ENCODE measurements at places on chromosomes 11 and 22.
A peak's percentile ranks its signal among the peaks of the same experiment; 100 is the strongest.

DNA sequence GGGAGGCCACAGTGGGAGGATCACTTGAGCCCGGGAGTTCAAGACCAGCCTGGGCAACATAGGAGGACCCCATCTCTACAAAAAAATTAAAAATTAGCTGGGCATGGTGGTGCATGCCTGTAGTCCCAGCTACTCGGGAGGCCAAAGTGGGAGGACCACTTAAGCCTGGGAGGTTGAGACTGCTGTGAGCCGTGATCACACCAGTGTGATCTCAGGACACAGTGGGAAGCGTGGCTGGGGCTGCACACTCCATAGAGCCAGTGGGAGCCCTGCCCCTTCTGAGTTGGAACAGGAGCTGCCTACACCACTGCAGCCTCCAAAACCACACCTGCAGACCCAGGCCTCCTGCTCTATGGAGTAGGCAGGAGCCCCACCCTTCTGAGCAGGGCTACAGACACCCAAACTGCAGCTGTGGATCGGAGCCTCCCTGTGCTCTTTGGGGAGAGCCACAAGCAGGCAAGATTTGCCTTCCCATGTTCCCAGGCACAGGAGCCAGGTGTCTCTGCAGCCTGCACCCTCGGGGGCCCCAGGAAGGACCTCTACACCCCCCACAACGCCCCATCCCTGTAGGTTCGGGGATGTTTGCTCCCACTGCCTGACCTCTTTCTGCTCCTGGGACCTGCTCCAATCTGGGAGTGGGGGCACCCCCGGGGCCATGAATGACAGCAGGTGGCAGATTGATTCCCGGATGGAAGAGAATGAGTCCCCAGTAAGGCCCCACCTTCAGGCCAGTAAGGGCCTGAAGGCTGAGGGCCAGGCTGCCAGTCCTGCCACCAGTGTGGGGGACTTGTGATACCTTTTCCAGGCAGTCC lies 245.4 kb downstream of the BUD13 start:
- no peak for DNase-seq

- DNase-seq = no peak
These were observed 15.6 kb upstream of the MFNG start for GRCh38 chr22:37501610-37502341.

- no peak for DNase-seq
These were observed 22.6 kb downstream of the ACO2 start for GRCh38 chr22:41491374-41492100.

DNA sequence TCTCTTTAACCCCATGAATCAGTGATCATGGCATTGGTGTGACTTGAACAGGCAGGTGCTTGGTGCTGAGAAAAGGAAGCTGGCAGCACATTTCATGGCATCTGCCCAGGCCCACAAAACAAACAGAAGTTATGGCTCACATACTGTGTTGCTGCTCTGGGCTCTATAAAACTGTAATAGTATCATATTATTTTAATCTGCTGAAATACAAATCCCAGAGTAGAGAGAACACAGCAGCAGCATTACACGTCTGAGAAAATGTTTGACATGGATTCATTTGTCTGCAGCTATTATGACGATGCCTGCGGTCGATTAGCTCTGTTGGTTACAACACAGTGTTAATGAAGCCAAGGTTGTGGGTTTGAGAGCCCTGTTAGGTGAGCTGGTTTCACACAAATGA lies 80.8 kb downstream of the ALX4 start:
- DNase-seq = no peak

- no peak for DNase-seq
These were observed 1326.5 kb downstream of the LRRC4C start for GRCh38 chr11:40132912-40133311.

DNA sequence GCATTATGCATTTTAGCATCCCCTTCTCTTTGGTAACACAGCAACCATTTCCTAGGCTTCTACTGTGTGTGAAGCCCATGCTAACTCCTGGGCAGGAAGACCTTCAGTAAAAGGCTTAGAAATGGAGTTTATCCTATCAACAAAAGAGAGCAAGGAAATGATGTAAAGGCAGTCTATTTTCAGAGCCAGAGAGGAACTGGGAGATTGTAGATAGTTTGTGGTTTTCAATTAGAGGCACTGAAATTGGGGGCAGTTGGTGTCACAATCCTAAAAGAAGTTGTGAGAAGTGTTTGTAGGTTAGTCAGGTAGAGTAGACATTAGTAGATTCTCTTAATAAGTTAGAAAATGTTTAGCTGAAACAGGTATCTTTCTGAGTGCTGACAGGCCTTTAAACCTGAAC lies 7.1 kb downstream of the ACAD8 start:
- DNase-seq = no peak

GRCh38 chr22:25208328-25208727 lies 8.7 kb downstream of the CRYBB3 start:
- no peak for DNase-seq

DNA sequence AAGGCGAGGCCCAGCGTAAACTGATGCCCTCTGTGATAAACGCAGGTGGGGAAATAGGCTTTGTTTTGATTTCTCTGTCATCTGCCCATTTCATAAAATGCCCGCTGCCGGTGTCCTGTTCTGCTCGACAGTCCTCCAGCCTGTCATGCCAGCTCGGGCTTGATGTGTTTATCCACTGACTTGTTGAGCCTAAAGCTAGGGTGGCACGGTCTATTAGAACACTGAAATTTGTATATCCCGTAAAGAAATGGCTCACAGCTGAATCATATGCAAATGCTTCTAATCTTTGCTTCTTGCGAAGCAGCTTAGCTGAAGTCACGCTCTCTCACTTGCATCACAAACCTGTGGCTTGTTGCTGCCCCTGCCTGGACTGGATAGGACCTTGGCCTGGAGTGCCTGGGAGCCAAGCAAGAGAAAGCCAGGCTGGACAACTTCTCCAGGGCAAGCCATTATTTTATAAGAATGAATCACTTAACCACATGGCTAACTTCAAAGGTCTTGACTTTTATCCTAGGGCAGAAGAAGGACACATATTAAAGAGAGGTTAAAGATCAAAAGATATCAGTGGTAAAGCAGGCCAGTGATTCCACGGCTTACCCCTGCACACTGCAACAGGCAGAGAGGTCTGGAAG lies 33.1 kb downstream of the EHF start:
- DNase-seq = no peak

- DNase-seq = no peak
These were observed 65.4 kb upstream of the CRTAM start for GRCh38 chr11:122772945-122773344.

DNA sequence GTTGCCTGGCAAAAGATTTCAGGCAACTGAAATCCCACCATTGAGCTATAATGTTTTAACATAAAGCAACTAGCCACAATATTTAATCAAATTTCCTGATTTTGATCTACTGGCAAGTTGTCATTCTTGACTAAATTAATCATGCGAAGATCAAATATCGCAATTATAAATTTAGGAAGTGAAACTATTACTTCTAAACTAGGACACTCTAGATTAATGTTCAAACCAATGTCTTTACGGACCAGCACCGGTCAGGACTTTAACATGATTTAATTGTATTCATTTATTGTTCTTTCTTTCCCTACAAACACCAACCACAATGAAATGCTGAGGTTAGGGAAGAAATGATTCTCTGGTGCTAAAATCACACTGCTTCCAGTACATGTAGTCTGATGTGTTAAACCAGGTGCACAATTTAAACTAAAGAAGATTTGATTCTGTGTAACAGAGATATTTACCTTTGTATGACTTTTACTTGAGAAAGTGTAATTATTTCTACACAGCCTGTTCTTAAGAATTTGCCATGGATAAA lies 14.9 kb downstream of the GAS2 start:
- no peak for DNase-seq

DNA sequence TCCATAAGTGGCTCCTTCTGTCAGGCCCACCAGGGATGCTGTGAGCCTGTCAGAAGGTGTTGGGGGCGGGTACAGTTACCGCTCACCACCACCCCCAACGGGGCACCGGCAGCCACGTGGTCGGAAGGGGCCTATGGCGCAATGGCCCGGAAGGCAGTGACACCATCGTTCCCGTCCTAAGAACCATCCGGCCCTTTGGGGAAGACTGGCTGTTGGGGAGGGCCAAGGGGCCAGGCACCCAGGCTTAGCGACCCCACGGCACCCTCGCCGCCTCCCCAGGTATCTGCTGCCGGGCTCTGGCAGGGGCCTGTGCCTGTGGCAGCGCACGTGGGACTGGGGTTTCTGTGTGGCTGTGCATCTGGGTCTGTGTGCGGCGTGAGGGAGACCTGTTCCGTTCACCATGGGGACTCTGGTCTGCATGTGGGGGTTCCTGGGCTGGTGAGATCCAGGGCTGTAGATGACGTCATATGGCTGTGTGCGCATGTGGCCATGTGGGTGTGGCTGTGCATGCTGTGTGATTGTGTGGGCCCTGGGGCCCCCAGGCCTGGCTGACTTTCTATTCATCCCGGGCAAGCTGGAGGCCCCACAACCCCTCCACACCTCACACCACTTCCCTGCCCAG lies 717 bp downstream of the OSM start:
- DNase-seq = no peak

DNA sequence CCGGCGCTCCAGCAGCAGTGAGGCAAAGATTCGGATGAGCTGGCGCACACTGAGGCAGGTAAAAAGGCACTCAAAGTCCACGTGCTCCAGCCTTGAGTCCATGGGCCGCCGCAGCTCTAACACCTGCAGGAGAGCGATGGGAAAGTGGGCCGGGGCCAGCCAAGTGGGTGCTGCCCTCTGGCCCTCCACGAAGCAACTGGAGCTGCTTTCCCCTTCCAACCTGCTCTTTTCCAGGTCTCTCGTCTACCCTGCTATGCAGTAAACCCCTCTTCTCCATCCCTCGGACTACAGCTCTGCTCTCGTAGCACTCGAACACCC lies 20.0 kb downstream of the RPL27A start:
- DNase-seq = no peak

GRCh38 chr11:120973501-120973900 lies 50.4 kb upstream of the TBCEL start:
- no peak for DNase-seq

GRCh38 chr22:17950651-17951214 lies 73.6 kb downstream of the MICAL3 start:
- DNase-seq = no peak

- no peak for DNase-seq
These were observed 12.7 kb downstream of the HOATZ start for GRCh38 chr11:111527279-111527678.

- no peak for DNase-seq
These were observed 492.1 kb downstream of the SOX6 start for GRCh38 chr11:15864026-15864805.

- no peak for DNase-seq
These were observed 46.0 kb downstream of the CELF1 start for GRCh38 chr11:47506795-47507562.

DNA sequence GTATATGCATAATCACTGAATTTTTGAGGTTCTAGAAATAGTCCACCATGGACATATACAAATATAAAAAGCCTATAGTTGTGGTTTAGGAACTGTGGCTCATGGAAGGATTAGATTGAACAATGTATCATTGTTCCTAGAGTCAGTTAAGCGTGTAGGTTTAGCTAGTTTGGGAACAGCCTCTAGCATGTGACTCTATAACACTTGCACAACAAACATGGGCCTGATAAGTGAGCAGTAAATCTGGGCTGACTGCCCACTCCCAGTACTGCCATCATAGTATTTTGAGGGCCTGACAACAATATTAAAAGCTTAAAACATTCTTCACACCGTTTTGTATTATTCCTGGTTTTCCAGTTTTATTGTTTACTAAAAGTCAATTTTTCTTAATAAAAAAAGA lies 47.0 kb downstream of the YAP1 start:
- DNase-seq = no peak

- no peak for DNase-seq
These were observed 16.0 kb upstream of the LINC01488 start for GRCh38 chr11:69465236-69466000.

- DNase-seq = no peak
These were observed 1.5 kb upstream of the SIPA1 start for GRCh38 chr11:65636108-65637031.

- DNase-seq = no peak
These were observed 176.2 kb upstream of the FAT3 start for GRCh38 chr11:92048415-92048814.

DNA sequence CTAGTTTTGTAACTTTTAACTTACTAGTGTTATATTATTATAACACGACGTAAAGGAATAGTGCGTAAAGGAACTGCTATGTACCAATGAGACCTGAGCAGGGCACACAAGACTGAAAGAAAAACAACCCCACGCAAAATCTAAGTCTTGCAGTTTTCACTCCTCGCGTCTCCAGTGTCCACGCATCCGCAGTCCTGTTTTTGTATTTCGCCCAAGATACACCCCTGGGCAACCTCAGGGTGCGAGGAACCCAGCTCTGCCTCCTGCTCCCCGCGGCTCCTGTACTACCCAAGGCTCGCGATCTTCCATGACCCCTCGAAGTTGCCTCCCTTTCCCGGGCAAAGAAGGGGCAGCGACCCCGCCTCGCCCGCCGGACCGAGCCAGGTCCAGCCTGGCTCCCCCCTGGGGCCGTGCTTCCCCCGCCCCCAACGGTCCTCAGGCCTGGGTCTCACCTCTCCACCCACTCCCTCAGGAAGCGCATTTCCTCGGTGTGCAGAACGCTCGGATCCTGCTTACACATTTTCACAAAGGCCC lies 393 bp downstream of the ST13 start:
- peak; percentile 78 for DNase-seq

DNA sequence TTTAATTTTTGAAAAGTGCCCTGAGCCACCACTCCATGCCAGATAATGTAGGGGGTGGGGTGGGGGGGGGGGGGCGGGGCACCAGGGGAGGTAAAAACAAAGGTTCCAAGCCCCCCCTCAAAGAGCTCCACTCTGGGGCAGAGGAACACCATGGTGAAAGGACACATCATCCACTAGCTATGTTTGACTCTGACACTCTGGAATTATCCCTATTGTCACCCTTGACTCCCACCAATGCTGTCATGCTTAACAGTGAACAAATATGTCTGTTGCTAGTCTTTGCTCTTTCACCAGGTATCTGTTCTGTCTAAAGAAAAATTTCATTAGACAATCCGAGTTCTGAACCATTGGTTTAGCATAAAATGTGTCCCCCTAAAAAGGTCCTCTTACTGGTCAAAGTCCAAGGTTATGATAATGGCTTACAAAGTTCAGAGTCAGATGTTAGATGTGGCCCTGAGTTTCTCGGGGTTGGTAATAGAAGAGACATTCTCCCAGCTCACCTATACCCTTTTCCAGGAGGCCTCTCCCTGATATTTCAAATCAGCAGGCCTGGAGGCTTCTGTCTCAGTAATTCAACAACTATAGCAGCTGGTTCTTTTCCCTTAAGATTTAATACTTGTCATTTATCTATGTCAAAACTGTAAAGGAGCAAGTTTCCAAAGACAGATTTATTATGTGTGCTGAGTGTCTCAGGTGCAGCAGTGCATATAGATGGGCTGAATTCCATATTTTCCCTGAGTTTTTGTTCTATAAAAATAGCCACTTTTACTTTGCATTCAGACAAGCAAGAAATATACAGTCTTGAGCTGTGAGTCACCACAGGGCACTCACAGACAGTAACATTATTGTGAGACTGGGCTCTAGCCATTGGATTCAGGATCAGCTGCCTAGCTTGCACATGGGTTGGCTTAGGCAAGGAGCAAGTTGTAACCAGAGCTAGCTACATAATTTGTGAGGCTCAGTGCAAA lies 174.1 kb downstream of the CSNK2A3 start:
- DNase-seq = no peak

Data from ecto neural progenitor cell (in vitro differentiated cells).